CD4-positive, alpha-beta T cell treated with Interleukin-12 subunit alpha and Interleukin-12 subunit beta, for 1 hour (primary cell): ENCODE measurements at places on chromosomes 7 and 10.

DNA sequence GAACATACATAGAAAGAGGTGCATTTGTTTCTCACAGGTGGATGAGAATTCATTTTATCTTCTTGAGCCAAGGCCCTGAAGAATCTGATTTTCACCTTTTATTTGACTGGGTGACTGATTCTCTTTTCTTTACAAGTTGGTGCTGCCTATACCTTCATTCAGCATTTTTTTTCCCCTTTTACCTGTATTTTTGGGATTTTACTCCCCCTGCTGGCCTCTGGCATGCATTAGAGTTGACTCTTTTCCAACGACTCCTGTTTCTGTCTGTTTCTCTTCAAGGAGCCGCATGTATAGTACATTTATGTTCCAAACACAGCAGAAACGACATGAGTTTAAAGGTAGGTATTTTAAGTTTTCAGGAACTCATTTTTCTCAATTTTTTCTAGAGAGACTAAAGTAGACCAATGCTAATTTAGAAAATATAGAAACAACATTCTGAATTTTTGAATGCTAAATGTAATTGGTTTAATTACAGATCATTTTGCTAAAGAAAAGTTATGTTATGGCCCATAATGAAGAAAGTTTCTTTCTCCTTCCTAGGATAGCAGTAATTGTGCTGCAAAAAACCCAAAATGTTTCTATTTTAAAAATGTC lies 149.8 kb upstream of the HDAC9 start:
- DNase-seq = peak; percentile 36

DNA sequence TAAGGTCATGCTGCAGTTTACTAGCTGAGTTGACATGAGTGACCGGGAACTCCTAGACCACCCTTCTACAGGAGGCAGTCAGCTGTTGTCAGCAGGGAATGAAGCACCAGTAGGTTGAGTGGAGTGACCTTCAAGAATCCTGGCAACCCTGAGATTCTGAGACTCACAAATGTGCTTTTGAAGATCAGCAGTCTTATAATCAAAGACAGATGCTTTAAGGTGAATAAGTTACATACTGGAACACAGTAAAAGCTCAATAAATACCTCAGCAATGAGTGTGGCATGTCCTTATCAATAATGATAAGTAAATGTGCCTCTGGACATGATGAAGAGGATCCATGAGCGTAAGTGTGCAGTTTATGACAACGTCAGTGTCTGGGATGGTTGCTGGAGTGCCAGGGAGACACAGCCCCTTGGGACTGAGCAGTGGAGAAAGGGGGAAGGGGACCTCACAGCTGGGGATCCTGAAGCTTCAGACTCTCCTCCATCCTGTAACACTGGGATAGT lies 11.9 kb upstream of the OR6V1 start:
- DNase-seq = no peak

- peak; percentile 82 for DNase-seq
Measured at GRCh38 chr7:87220026-87220733, 648 bp upstream of the TMEM243 start.

GRCh38 chr10:116777006-116777405 lies 34.6 kb upstream of the HSPA12A start:
- no peak for DNase-seq

DNA sequence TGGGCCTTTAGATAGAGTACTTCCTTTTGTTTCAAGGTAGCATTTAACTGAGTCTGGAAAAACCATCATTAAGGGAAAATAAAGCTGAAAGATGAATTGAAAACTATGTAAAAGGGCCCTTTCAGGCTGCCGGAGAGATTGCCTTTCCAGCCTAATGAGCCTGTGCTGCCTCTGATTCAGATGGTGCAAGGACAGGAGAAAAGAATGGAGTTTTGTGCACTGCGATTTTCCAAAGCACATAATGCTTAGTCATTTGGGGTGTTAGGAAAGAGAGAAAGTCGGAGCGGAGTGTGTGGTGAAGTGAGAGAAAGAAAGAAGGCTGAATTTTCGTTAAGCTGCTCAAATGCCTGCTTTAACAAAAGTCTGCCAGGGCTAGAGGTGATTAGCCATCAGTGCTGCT lies 259.7 kb downstream of the PAXIP1 start:
- DNase-seq = no peak

DNA sequence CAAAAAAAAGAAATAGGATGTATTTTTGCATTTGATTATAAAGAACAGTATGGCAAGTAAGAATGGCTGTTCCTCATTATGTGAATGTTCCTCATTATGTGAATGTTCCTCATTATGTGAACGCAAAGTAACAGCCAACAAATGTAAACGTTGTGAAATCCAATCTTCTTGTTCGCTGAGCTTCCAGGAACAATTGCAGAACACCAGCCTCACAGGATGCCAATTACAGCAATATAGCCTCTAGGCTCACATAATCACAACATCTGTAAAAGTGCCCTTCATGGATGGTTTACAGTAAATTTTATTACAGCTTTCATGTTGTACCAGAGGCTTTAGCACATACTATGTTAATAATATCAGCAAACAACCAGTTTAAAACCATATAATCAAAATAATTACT lies 71.6 kb downstream of the THSD7A start:
- no peak for DNase-seq

DNA sequence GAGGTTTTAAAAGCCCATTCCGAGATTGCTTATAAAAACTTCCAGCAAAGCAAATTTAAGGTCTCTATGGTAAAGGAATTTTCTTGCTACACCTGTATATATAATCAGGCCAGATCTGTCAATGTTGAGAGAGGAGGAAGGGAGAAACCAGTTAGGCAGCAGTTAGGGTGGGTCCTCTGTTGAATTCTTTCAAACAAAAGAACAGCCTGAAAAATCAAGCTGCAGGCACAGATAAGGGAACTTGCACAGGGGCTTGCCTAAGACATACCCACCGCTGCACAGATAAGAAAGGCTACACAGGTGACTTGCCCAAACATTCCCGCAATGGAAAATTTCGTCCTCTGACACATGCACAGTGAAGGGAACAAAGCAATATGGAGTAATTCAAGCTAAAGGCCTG lies 59.8 kb upstream of the IMMP2L start:
- DNase-seq = no peak

DNA sequence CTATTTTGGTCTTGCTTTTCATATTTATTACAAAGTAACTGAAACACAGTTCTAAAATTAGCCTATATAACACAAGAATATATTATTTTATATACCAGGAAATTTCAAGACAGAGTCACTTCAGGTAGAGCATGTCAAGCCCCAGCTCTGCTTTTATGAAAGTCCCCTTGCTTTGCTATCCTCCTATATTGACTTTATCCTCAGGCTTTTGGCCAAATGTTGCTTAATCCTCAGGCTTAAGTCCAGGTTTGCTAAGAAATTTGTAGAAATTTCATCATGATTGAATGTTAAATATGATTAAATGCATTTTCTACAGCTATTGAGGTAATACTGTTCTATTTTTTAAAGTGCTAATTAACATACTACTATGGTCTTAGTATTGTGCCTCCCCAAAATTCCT lies 227.6 kb downstream of the FZD1 start:
- DNase-seq = no peak

DNA sequence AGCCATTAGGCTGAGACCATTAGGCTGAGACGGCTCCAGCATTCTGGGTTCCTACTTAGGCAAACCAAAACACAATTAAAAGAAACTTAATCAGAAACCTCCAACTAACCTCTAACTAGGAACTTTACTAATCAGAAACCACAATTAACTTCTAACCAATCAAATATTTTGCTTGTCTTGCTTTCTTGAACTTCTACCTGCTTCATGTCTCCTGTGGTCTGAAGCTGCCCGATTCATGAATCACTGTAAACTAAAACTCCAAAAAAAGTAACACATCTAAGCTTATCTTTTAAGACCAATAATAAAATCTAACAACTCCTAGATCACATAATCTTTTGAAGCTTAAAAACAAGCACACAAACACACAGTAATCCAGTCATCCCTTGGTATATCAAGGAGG lies 76.1 kb downstream of the PDSS1 start:
- DNase-seq = no peak

DNA sequence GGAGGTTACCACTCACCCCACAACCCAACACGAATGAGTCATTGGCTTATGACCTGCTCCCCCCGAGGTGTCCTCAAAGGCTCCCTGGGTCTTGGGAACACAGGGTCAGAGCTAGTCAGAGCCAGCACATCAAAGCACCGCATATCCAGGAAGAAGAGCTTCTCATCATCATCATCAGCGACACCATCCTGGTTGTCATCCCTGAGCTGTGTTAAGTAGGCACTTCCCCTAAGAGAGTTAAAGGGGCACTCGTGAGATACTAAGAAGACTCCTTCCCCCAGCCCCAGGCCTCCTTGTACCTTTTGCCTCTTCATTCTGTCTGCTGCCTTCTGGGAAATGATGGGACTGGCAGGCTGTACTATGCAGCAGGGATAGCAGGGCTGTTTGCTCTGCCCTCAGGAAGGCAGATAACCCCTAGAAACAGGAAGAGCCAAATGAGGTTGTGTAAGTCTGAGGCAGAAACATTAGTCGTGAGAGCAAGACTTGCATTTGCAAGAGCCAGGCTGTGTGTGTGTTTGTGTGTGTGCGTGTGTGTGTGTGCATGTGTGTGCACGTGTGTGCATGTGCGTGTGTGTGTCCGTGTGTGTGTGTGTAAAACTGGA lies 11.1 kb upstream of the CPA1 start:
- DNase-seq = no peak

GRCh38 chr7:76129366-76129765 lies 72.3 kb upstream of the SRRM3 start:
- no peak for DNase-seq

- no peak for DNase-seq
Measured at GRCh38 chr10:104232613-104233102, 494 bp upstream of the CFAP43 start.

- DNase-seq = no peak
Measured at GRCh38 chr7:6163402-6163801, 109.0 kb downstream of the CYTH3 start.

DNA sequence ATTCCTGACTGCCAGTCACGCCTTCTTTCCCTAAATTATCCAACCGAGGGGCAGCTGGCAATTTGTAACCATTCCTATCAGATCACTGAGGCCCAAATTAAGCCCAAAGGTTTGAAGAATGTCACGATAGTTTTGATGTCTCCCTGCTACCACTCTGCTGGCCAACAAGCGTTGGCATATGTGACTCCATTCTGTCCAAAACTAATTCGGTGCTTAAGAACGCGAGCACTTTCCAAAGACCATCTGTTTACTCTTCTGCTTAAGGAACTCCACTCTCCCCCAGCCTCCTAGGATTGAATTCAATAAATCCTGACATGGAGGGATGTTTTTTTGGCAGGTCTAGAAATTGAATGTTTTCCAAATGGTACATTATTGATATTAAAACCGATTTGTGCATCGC lies 131.5 kb upstream of the CTBP2 start:
- DNase-seq = no peak

DNA sequence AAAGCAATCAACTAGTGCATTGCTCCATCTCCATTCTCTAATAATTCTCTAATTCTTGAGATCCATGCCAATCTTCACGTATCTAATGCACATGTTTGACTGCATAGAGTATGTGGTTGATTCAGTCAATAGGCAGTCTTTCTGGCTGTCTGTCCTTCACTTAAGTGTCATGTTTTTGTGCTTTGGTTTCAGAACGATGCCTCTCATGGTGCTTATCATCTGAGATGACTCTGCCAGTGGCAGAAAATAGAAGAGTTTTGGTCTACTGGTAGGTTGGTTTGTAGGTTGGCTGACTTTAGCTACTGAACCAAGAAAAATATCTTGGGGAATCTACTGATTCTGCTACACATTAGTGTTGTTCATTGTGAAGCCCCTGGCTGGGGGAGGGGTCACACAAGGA lies 364.2 kb downstream of the SFMBT2 start:
- no peak for DNase-seq

DNA sequence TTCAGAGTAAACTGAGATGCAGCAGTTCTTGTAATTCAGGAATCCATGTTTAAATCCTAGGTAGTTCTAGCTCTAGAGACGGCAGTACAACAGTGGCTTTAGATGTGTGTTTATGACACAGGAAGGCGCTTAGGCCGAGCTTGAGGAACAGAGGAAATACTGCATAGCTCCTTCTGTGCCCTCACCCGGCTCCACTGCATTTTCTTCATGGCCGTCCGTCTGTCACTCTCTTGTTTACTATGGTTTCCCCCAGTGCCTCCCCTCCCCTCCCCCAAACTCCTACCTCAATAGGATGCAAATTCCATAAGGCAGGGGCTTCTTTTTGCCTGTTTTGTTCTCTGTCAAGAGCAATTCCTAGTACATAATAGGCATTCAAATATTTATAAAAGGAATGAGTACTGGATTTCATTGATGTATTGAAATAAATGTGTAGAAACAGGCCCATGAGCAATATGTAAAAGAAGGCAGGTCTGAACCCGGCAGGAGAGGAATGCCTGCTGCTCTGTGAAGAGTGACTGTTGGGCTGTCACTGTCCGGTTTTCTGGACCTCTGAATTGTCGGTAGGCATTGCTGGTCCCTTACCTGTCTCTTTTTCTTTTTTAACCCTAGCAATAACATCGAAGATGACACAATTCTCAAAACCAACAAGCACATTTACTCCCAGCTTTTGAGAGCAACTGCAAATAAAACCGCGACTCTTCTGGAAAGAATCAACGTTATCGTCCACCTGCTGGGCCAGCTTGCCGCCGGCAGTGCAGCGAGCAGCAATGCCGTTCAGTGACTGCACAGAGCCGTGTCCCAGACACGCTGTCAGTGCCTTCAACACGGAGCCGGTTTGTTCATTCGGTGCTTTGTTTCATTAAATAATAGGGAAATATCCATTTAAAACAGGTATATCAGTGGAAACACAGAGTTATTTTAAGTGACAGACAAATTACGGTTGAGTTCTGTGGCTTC lies 12.7 kb downstream of the MMP21 start:
- no peak for DNase-seq

DNA sequence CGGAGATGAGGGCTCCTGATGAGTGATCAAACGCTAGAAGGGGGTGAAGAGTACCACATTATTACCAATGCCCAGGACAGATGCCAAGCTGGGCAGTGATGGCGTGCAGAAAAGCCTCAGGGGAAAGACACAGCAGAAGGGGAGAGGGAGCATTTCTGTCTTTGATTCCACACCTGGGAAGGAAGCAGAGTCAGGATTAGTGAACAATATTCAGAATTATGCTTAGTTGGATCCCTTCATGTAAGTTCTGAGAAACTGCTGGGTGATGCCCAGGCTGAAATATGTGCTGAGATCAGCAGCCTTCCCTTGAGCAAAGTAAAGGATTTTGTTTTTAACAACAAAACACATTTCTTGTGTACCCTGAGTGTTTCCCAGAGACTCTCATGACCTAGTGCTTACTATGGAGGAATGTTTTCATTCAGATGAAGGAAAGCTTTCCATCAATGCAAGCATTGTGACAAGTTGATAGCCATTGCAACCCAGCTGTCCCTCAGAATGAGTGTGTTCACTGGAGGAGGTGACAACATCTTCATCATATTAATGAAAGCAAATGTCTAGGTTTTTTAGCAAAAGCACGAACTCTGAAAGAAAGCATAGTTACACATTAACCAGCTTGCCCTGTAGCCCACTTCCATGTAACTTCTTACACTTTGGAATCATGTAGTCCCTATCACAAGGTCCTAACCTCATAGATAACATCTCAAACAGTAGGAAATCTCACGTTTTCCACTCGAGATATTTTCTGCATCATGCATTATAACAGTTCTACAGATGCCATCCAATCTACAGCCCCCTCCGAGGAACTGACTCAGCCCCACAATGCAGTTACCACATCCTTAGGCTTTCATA lies 23.8 kb upstream of the AKR1C1 start:
- DNase-seq = no peak

- DNase-seq = no peak
Measured at GRCh38 chr7:140249036-140249806, 72.4 kb upstream of the KDM7A start.
